ENCODE measurements at places on chromosomes 3 and 15. TPM values are rescaled to one million over a fixed set of nuclear protein-coding genes. Genes with fewer than 3 reads are reported as not detected.

DNA sequence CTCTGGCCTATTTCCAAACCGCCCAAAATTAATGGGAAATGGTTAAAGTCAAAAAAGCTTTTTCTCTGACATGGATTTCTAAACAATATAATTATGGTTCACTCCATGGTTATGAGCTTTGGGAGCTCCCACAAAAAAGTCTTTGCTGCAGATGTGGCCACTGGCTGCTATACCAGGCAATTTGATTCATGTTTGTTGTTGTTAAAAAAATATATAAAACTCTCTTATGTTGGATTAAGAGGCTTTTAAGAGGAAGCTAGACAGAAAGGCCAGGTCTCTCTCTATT, 258.6 kb downstream of the TIGIT start:
- no peak for DNase-seq
- H3K27me3 ChIP-seq = no peaks in the 10 kb centered on the region
- no peak overlapping the region for H3K27ac ChIP-seq

Gene LOXL1
- polyA plus RNA-seq = 24.2 TPM

Gene SLC12A1
- polyA plus RNA-seq = not detected

- no peaks in the 10 kb centered on the region for H3K27me3 ChIP-seq
- no peak overlapping the region for H3K27ac ChIP-seq
- no peaks in the 10 kb centered on the region for H3K4me1 ChIP-seq
- no peak for DNase-seq
Measured at GRCh38 chr3:76700323-76700722, 339.6 kb upstream of the ROBO2 start.

All from CD4-positive, CD25-positive, alpha-beta regulatory T cell (primary cell).